ENCODE measurements at places on chromosomes 1 and 21.

GRCh38 chr1:12460911-12461621, 156.9 kb downstream of the DHRS3 start:
- DNase-seq, result no peak

- DNase-seq, result no peak
Observed at GRCh38 chr1:223842784-223843183, 3.0 kb downstream of the TP53BP2 start.

- DNase-seq, result no peak
Observed at GRCh38 chr21:41393876-41394465, 32.1 kb upstream of the MX1 start.

GRCh38 chr1:246293366-246294121, 213.5 kb downstream of the SMYD3 start:
- no peak for DNase-seq

- DNase-seq, result no peak
Observed at GRCh38 chr1:159839116-159839849, 12.6 kb downstream of the SLAMF8 start.

DNA sequence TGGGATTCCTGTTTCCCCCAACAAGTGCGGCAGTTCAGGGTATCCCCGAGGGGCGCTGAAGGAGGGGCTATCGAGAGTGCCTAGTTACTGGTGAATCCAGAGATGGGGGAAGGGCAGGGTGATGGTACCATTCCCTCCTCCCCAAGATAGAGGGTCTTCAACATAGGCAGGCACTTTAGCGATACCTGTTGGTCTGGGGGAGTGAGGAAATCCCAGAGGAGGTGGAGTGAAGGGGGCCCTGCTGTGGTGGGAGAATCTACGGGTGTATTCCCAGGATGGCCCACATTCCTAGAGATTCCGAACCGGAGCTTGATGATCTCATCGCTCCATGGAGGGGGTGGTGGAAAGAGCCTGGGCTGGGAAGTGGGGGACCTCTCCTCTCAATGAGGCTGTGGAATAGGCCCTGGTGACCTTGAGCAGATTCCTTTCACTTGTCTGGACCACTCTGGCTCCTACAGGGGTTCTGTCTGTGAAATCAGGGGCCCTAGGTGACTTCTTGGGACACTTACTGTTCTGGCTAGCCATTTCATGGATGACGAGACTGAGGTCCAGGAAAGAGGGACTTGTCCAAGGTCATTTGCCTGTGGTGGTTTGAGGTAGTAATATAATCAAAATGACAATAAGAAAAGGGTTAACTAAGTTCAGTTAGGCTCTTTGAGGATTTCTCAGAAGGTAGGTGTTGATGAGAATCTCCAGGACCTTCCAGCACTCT, 52.7 kb upstream of the SYNC start:
- DNase-seq, result no peak

- DNase-seq, result no peak
Observed at GRCh38 chr1:86429835-86430234, 5.9 kb downstream of the CLCA2 start.

DNA sequence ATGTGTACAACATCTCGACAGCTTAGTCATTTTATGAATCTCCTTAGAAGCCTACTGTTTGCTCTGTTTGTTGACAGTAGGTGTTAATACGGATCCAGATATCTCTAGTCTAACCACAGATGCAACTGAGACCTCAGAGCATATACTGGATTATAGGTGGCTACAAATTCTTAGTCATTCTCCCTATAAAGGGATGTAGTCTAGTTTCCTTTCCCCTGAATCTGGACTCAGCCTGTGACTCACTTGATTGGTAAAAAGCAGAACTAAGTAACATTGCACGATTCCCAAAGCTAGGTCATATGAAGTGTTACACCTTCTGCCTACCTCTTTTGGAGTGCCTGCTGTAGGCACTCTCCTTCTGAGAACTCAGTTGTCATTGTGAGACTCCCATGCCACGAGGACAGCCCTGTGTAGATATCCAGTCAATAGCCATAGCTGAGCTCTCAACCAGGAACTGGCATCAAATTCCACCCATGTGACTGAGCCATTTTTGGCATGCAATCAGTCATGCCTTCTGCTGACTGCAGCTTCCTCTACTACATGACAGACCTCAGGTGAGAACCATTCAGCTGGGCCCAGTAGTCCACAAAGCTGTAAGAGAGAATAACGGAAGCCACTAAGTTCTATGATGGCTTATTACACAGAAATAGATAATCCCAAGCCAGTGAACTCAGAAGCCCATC, 135.9 kb upstream of the CHRM3 start:
- DNase-seq, result no peak
